ENCODE measurements at places on chromosomes 3 and 15. TPM values are rescaled to one million over a fixed set of nuclear protein-coding genes. Genes with fewer than 3 reads are reported as not detected.

The ANKRD34C gene
- not detected for total RNA-seq

The LRRC28 gene
- total RNA-seq: 12.1 TPM

The KCNAB1 gene
- not detected for total RNA-seq

The UNC13C gene
- not detected for total RNA-seq

The PLA2G4D gene
- total RNA-seq: not detected

Measured in dermis lymphatic vessel endothelial cell (primary cell).